ENCODE measurements at places on chromosomes 13 and 19.

DNA sequence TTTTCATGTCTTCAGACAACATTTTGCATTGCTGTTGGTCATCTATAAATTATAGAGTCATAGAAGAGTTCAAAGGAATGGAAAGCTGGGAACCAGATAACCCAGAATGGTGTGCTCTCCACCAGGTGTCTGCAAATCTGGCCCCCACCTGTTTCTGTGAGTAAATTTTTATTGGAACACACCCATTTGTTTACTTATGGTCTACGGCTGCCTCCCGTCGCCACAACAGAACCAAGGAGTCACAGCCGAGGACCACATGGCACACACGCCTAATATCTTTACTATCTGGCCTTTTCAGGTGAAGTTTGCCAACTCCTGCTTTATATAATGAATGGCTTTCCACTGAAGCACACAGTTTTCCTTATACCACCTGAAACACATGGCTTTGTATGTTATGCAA is 58.2 kb downstream of the EFNB2 start:
- no peak for DNase-seq

DNA sequence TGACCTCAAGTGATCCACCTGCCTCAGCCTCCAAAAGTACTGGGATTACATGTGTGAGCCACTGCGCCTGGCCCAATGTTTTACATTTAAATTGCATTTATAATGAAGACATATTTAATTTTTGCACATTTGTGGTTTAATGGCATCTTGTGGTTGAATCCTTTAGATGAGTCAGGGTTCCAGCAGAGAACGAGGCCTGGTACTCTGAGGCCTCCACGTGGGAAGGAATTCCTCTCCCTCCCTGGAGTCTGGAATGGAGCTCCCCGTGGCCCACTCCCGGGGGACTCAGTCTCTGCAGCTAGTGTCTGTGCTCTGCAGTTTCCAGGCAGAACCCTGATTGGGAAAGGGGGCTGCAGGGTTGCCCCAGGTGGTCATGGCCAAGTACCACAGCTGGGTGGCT is 24.2 kb downstream of the ZFR2 start:
- DNase-seq = no peak

- no peak for DNase-seq
Measured at GRCh38 chr13:48291730-48292129, 11.8 kb upstream of the RB1 start.

GRCh38 chr19:49349567-49349966 is 12.6 kb downstream of the TEAD2 start:
- no peak for DNase-seq

DNA sequence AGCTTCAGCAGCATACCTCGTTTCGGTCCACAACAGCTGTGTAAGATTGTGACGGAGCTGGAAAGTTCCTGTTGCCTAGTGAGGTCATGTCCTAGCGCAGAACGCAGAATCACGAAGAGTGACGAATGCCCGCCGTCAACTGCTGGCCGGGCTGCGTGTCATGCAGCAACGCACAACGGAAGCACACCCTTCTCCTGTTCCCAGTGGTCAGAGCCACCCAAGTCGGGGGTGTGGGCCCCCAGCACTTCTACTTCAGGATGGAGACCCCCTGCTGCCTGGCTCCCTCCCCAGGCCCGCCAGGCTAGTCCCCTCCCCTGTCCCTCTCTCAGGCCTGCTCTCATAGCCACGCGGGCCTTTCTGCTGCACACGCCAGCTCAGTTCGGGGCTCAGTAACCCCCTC is 25.9 kb downstream of the C2CD4C start:
- no peak for DNase-seq
